Mesenteric fat pad (tissue), 1 donor: ENCODE measurements at places on chromosomes 4 and X. TPM values are rescaled to one million over a fixed set of nuclear protein-coding genes. Genes with fewer than 3 reads are reported as not detected.

DNA sequence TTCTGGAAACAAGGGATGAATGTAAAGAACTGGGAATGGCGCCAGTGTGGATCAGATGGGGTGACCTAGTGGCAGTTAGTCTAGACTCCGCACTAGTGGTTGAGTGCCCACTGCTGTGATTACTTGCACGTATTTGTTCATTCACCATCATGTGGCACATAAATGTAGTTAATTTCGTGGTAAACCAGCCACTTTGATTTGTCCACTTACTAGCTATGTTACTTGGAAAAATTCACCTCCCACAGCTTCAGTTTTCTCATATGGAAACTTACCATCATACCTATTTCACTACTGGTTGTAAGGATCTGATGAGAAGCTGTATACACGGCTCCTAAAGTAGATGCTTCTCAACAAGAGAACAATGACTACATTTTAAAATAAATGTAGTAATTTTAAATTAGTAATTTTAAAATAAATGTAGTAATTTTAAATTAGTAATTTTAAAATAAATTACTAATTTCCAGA is 394 bp upstream of the DYNLT3 start:
- no peak for DNase-seq

DNA sequence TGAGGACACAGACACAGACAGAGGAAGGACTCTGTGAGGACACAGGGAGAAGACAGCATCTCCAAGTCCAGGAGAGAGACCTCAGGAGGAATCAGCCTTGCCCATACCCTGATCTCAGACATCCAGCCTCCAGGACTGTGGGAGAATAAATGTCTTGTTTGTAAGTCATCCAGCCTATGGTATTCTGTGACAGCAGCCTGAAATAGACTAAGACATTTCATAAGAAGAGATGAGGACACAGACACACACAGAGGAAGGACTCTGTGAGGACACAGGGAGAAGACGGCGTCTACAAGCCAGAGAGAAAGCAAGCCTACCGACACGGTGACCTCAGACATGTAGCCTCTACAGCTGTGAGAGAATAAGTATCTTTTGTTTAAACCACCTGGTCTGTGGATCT is 112.1 kb downstream of the DHRSX start:
- no peak for DNase-seq

DNA sequence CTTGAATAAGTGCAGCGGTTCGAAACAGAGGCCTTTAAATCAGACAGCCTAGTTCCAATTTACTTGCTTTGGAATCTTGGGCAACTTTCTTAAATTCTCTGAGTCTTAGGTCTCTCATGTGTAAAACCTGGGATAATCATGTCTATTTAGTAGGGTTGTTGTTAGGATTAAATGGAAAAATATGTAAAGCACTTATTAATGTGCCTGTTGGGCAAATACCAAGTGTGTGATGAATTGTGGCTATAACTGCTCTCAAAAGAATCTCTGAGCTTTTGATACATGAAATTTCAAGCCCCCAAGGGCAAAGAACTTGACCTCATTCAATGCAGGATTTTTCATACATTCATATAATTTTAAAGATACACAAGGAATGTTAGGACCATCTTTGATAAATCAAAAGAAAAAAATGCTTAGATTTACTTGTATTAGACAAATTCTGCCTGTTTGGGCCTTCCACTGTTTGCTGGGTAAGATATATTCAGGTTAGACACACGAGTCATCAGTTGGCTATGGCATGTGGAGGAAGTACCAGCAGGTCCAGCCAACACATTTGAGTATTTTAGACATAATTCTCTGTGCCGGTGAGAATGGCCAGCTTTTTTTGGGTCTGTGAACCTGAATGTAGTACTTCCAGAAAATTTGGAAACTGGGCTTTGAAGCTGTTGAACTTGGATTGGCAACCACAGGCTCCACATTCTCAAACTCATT is 241.4 kb upstream of the CNKSR2 start:
- DNase-seq: no peak

The SSX4B gene
- total RNA-seq: not detected

The SLC2A9 gene
- total RNA-seq: 5.5 TPM
